ENCODE measurements at places on chromosomes 3 and 15.

- DNase-seq, result no peak
Measured at GRCh38 chr3:16427103-16427965, 86.2 kb downstream of the RFTN1 start.

DNA sequence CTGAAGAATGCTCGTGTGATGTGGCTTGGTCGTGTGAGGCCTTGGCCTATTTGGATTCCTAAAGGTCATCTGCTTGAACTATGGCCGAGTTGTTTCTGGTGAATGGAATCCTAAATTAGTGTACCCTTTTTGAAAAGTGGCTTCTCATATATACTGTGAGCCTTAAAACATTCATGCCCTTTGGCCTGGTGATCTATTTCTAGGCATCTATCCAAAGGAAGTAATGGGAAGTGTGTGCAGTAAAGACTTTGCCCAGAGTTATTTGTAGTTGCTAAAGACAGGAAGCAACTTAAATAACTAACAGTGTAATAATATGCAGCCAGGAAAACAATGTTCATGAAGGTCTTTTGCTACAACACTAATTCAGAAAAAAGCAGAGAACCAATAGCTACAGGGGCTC, 3.0 kb downstream of the DGKG start:
- DNase-seq, result no peak

- peak; percentile 8 for DNase-seq
Measured at GRCh38 chr15:62391641-62392262, 226.7 kb upstream of the C2CD4B start.

- DNase-seq, result no peak
Measured at GRCh38 chr15:73395671-73396070, 26.9 kb upstream of the HCN4 start.

- no peak for DNase-seq
Measured at GRCh38 chr3:168585544-168585943, 489.8 kb upstream of the GOLIM4 start.

- DNase-seq, result no peak
Measured at GRCh38 chr3:74501007-74501406, 113.5 kb downstream of the CNTN3 start.

Measured in activated CD4-positive, alpha-beta T cell treated with anti-CD3 and anti-CD28 coated beads, Interleukin-2, amount 50 U/mL, for 1 hour (primary cell).